ENCODE measurements at places on chromosomes 1 and 21. TPM values are rescaled to one million over a fixed set of nuclear protein-coding genes. Genes with fewer than 3 reads are reported as not detected.

DNA sequence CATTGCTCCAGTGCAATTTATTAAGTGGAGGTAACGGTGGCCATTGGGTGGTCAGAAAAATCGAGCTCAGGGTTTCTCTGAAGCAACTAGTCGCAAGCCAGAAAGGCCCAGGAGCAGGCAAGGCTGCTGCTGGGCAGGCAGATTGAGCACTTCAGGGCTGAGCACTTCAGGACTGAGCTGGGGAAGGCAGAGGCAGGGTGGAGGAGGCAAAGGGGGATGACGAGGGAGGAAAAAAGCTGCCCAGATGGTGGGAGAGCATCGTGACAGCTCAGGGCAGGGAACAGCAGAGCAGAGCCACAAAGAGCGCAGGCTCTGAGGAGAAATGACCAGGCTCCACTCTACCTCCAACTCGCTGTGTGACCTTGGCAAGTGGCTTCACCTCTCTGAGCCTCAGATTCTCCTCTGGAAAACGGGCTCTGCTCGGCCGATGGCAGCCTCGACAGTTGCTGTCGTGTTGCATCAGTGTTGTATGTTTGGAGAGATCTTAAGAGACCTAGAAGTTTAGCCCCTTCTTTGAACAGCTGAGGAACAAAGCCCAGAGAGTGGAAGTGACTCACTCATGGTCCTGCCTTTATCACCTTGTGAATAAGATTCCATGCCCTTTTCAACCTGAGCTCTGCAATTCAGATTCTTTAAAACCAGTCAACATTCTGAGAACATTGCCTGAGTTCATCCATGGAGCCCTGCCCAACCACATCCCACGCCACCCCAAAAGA lies 141.4 kb downstream of the SYF2 start:
- H3K36me3 ChIP-seq, result no peaks in the 10 kb centered on the region
- no peak overlapping the region for H3K27ac ChIP-seq
- no peak overlapping the region for H3K4me3 ChIP-seq
- H3K27me3 ChIP-seq, result no peaks in the 10 kb centered on the region
- no peaks in the 10 kb centered on the region for H3K4me1 ChIP-seq
- DNase-seq, result no peak

GRCh38 chr1:168422203-168422847 lies 121.5 kb downstream of the XCL2 start:
- no peak overlapping the region for H3K27ac ChIP-seq
- peak; percentile 8 for DNase-seq
- no peaks in the 10 kb centered on the region for H3K27me3 ChIP-seq
- H3K4me3 ChIP-seq, result no peak overlapping the region
- H3K4me1 ChIP-seq, result peaks cover 5% of the 10 kb centered on the region

GRCh38 chr1:115977499-115978258 lies 1.4 kb downstream of the SLC22A15 start:
- DNase-seq, result peak; percentile 16
- H3K27ac ChIP-seq, result no peak overlapping the region
- H3K36me3 ChIP-seq, result no peaks in the 10 kb centered on the region
- peak overlapping the region; percentile 63 for H3K4me3 ChIP-seq
- no peaks in the 10 kb centered on the region for H3K27me3 ChIP-seq
- peaks cover 27% of the 10 kb centered on the region for H3K4me1 ChIP-seq

DNA sequence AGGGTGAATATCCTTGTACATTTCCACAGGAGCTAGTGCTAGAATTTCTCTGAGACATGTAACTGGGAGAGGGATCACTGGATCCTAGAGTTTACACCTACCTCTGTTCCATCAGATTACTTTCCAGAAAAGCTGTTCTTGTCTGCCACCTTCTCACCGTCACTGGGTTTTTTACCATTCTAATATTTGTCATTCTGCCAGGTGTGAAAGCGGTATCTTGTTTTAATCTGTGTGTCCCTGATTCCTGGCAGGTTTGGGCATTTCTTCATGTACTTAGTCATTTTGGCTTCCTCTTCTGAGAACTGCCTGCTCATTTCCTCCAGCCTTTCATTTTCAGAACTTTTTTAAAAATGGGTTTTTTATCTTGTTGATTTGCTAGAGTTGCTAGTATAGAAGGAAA lies 5.1 kb downstream of the PMF1 start:
- no peak for DNase-seq
- H3K27me3 ChIP-seq, result no peaks in the 10 kb centered on the region
- 0 out of 2 replicates have a peak, but pooled peaks cover 5% of the 10 kb centered on the region for H3K36me3 ChIP-seq

DNA sequence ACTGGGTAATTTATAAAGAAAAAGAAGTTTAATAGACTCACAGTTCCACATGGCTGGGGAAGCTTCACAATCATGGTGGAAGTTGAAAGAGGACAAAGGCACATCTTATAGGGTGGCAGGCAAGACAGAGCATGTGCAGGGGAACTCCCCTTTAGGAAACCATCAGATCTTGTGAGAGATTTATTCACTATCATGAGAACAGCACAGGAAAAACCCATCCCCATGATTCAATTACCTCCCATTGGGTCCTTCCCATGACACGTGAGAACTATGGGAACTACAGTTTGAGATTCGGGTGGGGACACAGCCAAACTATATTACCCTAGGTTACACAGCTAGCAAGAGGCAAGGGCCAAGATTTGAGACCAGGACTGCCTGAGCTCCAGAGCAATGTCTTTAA lies 30.4 kb upstream of the SOX13 start:
- peaks cover 8% of the 10 kb centered on the region for H3K4me1 ChIP-seq
- no peak overlapping the region for H3K4me3 ChIP-seq
- no peaks in the 10 kb centered on the region for H3K27me3 ChIP-seq
- no peaks in the 10 kb centered on the region for H3K36me3 ChIP-seq

Gene S100A8
- not detected for total RNA-seq

- no peaks in the 10 kb centered on the region for H3K36me3 ChIP-seq
- no peak overlapping the region for H3K27ac ChIP-seq
- no peak overlapping the region for H3K4me3 ChIP-seq
- DNase-seq, result peak; percentile 56
These were observed 722.2 kb downstream of the KCNT2 start for GRCh38 chr1:195886000-195886399.

DNA sequence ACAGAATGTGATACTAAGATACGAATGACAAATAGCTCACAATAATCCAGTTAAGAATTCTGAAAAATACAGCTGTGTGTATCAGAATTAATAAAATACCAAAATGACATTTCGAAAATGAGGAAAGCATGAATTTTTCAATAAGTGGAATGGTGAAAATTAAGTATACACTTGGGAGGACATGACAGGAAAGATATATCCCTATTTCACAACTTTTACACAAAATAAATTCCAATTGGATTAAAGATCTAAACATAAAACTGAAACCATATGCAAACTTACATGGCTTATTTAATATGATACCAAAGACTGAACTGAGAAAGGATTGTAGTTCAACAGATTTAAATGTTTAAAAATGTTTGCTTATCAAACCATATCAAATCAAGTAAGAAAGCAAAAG lies 510.4 kb upstream of the ADAMTS5 start:
- H3K36me3 ChIP-seq, result no peaks in the 10 kb centered on the region
- no peak overlapping the region for H3K4me3 ChIP-seq
- H3K27ac ChIP-seq, result no peak overlapping the region
- DNase-seq, result no peak
- no peaks in the 10 kb centered on the region for H3K4me1 ChIP-seq
- no peaks in the 10 kb centered on the region for H3K27me3 ChIP-seq

DNA sequence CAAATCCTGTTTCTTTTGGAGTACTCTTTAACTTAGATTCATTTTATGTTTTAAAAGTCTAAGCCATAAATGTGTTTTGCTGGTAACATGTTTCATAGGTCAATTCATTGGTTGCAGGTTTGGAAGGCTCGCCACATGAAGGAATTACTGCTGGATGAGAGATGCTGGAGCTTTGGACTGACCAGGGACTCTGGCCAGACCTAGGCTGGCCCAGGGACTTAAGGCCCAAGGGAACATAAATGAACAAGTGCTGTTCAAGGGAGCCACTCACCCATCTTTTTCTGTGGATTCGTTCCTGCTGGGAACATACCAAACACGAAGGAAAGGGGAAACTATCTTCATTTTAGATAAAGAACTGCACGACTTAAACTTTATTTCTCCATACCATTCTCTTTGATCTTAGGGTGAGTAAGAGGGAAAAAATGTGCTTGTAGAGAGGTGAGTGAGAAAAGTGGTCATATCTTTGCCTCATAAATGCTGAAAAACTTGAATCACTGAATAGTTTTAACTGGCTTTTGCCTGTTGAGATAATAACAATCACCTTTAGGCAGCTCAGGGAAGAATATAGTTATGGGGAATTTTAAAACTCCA lies 15.3 kb upstream of the SHCBP1L start:
- no peaks in the 10 kb centered on the region for H3K4me1 ChIP-seq
- H3K27ac ChIP-seq, result no peak overlapping the region
- no peaks in the 10 kb centered on the region for H3K27me3 ChIP-seq
- DNase-seq, result no peak
- H3K36me3 ChIP-seq, result no peaks in the 10 kb centered on the region

- H3K4me1 ChIP-seq, result 0 out of 2 replicates have a peak, but pooled peaks cover 8% of the 10 kb centered on the region
- H3K36me3 ChIP-seq, result no peaks in the 10 kb centered on the region
- H3K4me3 ChIP-seq, result no peak overlapping the region
- no peak for DNase-seq
- H3K27me3 ChIP-seq, result no peaks in the 10 kb centered on the region
These were observed 241.0 kb downstream of the PTPRC start for GRCh38 chr1:198879711-198880306.

DNA sequence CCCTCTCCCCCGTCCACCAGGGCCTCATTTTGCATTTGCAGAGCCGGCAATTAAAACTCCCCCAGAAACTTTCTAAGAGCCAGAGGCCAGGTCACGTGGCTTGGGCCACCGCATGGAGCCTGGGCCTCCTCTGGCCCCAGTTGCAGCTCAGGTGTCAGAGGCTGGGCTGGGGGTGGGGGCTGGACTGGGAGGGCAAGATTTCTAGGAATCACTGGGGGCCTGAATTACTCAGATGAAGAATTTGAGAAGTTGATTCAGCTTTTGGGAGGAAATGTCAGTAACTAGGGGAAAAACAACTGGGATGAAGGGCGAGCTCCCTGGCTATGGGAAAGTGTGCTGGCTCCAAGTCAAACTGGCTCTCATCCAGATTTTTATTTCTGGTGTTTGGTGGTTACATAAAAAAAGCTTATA lies 151.0 kb downstream of the CDC7 start:
- H3K4me3 ChIP-seq, result no peak overlapping the region
- DNase-seq, result no peak
- H3K36me3 ChIP-seq, result no peaks in the 10 kb centered on the region
- H3K27ac ChIP-seq, result no peak overlapping the region
- no peaks in the 10 kb centered on the region for H3K4me1 ChIP-seq
- H3K27me3 ChIP-seq, result no peaks in the 10 kb centered on the region

Gene NPHS2
- total RNA-seq, result not detected

DNA sequence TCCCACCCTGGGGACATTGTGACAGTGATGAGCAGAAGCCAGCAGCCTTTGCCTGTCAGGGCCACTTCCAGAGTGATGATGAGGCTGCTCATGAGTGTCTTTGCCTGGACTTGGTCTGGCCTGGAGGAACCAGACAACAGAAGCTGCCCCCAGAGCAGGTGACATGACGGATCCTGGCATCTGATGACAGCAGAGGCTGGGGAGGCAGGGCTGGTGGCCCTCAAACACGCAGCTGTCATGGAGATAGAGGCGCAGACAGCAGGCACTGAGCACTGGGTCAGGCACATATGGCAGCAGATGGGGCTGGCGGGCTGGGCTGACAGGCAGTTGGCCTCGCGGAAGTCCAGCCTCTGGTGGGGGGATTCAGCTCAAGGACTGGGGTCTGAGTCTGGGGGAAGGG lies 66.4 kb upstream of the STUM start:
- no peak for DNase-seq
- H3K4me1 ChIP-seq, result no peaks in the 10 kb centered on the region
- no peak overlapping the region for H3K27ac ChIP-seq
- no peaks in the 10 kb centered on the region for H3K36me3 ChIP-seq

- no peaks in the 10 kb centered on the region for H3K36me3 ChIP-seq
- H3K27ac ChIP-seq, result peak overlapping the region; percentile 75
- DNase-seq, result peak; percentile 72
- no peaks in the 10 kb centered on the region for H3K27me3 ChIP-seq
- H3K4me1 ChIP-seq, result peaks cover 21% of the 10 kb centered on the region
These were observed 718.3 kb upstream of the PTBP2 start for GRCh38 chr1:96002969-96003964.

DNA sequence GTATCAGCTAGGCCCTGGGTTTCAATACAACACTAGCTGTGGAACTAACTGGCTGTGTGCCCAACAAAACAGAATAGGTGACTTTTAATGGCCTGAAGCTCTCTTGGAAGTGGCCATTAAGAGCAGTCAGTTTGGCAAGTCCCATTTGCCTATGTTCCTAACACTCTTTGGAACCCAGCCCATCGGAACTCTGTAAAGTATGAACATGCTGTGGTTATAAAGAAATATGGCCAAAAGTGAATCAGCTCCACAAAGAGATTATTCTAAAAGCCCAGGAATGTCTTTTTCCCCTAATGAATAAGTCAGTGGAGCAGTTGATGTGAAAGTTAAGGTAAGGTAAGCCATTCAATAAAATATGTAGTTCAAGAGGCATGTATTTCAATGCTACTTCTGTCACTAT lies 223.7 kb upstream of the ADAMTS5 start:
- no peak for DNase-seq
- H3K27me3 ChIP-seq, result no peaks in the 10 kb centered on the region
- H3K4me1 ChIP-seq, result no peaks in the 10 kb centered on the region

DNA sequence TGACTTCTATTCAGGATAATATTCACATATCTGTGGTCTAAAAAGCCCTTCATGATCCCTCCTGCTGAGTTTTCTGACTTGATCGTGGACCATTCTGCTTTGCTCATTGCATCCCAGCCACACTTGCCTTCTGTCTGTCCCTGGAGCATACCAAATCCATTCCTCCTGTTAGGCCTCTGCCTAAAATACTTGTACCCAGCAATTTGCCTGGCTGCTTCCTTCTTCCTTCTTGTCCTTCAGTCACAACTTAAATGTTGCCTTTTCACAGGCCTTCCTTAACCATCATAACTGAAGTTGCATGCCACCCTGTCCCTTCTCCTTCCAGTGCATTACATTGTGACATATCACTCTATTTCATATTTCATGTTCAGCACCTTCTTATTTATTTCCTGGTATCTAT lies 4.3 kb downstream of the CR2 start:
- DNase-seq, result no peak
- H3K36me3 ChIP-seq, result no peaks in the 10 kb centered on the region
- H3K4me3 ChIP-seq, result no peak overlapping the region

GRCh38 chr1:22126531-22126930 lies 16.4 kb downstream of the WNT4 start:
- no peak overlapping the region for H3K4me3 ChIP-seq
- no peak for DNase-seq
- no peak overlapping the region for H3K27ac ChIP-seq
- no peaks in the 10 kb centered on the region for H3K36me3 ChIP-seq
- H3K4me1 ChIP-seq, result peaks cover 2% of the 10 kb centered on the region
- no peaks in the 10 kb centered on the region for H3K27me3 ChIP-seq

GRCh38 chr1:103194060-103194459 lies 85.7 kb upstream of the COL11A1 start:
- H3K27ac ChIP-seq, result no peak overlapping the region
- H3K36me3 ChIP-seq, result no peaks in the 10 kb centered on the region
- no peaks in the 10 kb centered on the region for H3K4me1 ChIP-seq
- no peaks in the 10 kb centered on the region for H3K27me3 ChIP-seq
- no peak overlapping the region for H3K4me3 ChIP-seq
- no peak for DNase-seq

Gene ARHGAP30
- total RNA-seq, result not detected
